Activated T-helper 2 cell treated with anti-CD3 and anti-CD28 coated beads, Interferon-gamma antibody, Interleukin-2, Interleukin-4, amounts not matched to agents 10 μg/mL and 5 μg/mL and 100 μg/mL, durations not matched to agents 14 hours and 24 hours and 36 hours (primary cell): ENCODE measurements at places on chromosomes 4 and X.

DNA sequence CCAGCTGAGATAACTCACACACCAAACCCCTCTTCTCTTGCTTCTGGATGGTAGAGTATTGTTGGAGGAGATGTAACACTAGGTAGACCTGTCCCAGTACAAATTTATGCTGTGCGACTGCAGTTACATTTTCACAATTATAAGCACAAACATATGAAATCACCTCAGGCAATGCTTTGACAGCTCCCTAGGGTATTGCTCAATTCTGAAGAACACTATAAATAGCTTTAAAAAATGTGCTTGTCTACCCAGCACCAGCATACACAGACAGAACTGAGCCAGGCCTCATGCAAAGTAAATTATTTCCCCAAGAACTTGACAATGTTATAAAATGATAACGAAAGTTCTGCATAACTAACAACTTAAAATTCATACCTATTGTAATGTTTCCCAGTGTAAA is 1999.1 kb upstream of the ADGRL3 start:
- no peaks in the 10 kb centered on the region for H3K4me1 ChIP-seq
- DNase-seq: no peak
- H3K36me3 ChIP-seq: no peaks in the 10 kb centered on the region

DNA sequence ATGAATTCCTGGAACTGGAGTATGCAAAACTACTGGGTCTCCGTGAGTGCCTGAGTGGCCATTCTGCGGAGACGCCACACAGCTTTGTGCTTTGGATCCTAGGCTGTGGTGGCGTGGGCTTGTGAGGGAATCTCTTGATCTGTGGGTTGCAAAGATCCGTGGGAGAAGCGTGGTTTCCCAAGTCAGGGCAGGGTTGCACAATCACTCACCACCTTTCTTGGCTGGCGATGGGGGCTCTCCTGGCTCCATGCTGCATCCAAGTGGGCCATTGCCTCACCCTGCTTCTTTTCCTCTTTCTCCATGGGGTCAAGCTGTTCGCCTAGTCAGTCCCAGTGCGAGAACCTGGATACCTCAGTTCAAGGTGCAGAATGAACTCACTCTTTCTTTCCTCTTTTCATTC is 62.5 kb downstream of the SLAIN2 start:
- H3K4me1 ChIP-seq: peaks cover 25% of the 10 kb centered on the region
- no peaks in the 10 kb centered on the region for H3K27me3 ChIP-seq
- H3K27ac ChIP-seq: no peak overlapping the region
- no peak for DNase-seq

GRCh38 chr4:156794863-156795262 is 176.7 kb downstream of the PDGFC start:
- DNase-seq: no peak
- H3K4me3 ChIP-seq: no peak overlapping the region
- no peaks in the 10 kb centered on the region for H3K36me3 ChIP-seq
- H3K27me3 ChIP-seq: no peaks in the 10 kb centered on the region
- no peak overlapping the region for H3K27ac ChIP-seq

DNA sequence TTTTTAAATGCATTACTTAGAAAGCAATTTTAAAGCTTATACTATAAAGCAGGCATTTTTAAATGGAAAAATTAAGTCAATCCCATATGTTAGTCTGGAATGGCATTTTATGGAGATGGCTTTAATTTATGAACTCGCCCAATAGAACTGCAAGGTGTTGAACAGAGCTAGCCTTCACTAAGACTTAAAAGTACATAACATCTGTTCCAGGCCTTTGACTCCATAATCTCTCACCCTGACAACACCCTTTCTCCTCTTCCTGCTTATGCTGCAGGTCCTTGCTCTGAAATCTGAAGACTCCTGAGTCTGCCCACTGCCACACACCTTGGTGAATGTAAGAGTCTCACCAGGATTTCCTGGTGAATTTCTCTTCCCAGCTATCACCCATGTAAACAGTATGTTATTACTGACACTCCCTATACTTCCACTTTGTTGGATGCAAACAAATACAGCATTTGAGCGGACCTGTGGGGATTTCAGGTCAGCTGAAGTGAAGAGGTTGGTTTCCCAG is 17.7 kb upstream of the SLC39A8 start:
- H3K4me1 ChIP-seq: peaks cover under 1% of the 10 kb centered on the region
- H3K27me3 ChIP-seq: peaks cover 11% of the 10 kb centered on the region
- no peak overlapping the region for H3K4me3 ChIP-seq
- no peak overlapping the region for H3K27ac ChIP-seq
- DNase-seq: no peak

GRCh38 chrX:27336466-27337091 is 126.6 kb downstream of the PPP4R3C start:
- no peaks in the 10 kb centered on the region for H3K27me3 ChIP-seq
- no peaks in the 10 kb centered on the region for H3K4me1 ChIP-seq
- H3K4me3 ChIP-seq: no peak overlapping the region
- peak; percentile 9 for DNase-seq
- no peaks in the 10 kb centered on the region for H3K36me3 ChIP-seq

GRCh38 chrX:20361890-20362262 is 95.2 kb upstream of the RPS6KA3 start:
- H3K4me1 ChIP-seq: no peaks in the 10 kb centered on the region
- no peak overlapping the region for H3K4me3 ChIP-seq
- no peaks in the 10 kb centered on the region for H3K36me3 ChIP-seq
- DNase-seq: no peak
- peaks cover 12% of the 10 kb centered on the region for H3K27me3 ChIP-seq
